Nasal cavity respiratory epithelium epithelial cell of viscerocranial mucosa (primary cell): ENCODE measurements at places on chromosomes 12 and 14. TPM values are rescaled to one million over a fixed set of nuclear protein-coding genes. Genes with fewer than 3 reads are reported as not detected.

ANAPC7 gene
- total RNA-seq = 35.5 and 67.6 TPM in 2 replicates

FBLN5 gene
- total RNA-seq = 0.28 and 0.34 TPM in 2 replicates

PTMS gene
- total RNA-seq = 16.7 and 50.8 TPM in 2 replicates

SAMD15 gene
- under 0.01 and 0.21 TPM in 2 replicates for total RNA-seq

NR2C1 gene
- total RNA-seq = 17.8 and 33.5 TPM in 2 replicates

GCH1 gene
- total RNA-seq = 3.1 and 18.1 TPM in 2 replicates

SOAT2 gene
- total RNA-seq = not detected in 2 replicates

KLRG1 gene
- total RNA-seq = under 0.01 and 0.21 TPM in 2 replicates

CLEC6A gene
- not detected in 2 replicates for total RNA-seq

SPATS2 gene
- total RNA-seq = 29.0 and 35.2 TPM in 2 replicates

MDP1 gene
- 4.6 and 12.3 TPM in 2 replicates for total RNA-seq

INHBC gene
- total RNA-seq = not detected in 2 replicates

RNU4-1 gene
- total RNA-seq = under 0.01 TPM in 1 of 2 replicates, not detected in the other

BEST3 gene
- not detected in 2 replicates for total RNA-seq

KRT6C gene
- total RNA-seq = 171 and 249 TPM in 2 replicates

CD69 gene
- total RNA-seq = not detected in 2 replicates

KRT77 gene
- total RNA-seq = not detected in 2 replicates

DTX1 gene
- total RNA-seq = not detected in 2 replicates

SCNN1A gene
- total RNA-seq = 9.6 and 76.7 TPM in 2 replicates

SLC17A8 gene
- total RNA-seq = not detected in 2 replicates

LRP1-AS gene
- total RNA-seq = not detected in 2 replicates

CTSG gene
- not detected in 2 replicates for total RNA-seq

GPR162 gene
- total RNA-seq = under 0.01 TPM in 1 of 2 replicates, not detected in the other

ETFBKMT gene
- total RNA-seq = 1.2 and 1.4 TPM in 2 replicates

TAS2R7 gene
- total RNA-seq = not detected in 2 replicates

ACOT4 gene
- 0.36 and 0.68 TPM in 2 replicates for total RNA-seq

DLK1 gene
- not detected in 2 replicates for total RNA-seq

C12orf54 gene
- total RNA-seq = 3.5 and 5.1 TPM in 2 replicates

MOAP1 gene
- 20.2 and 21.6 TPM in 2 replicates for total RNA-seq

TEX22 gene
- total RNA-seq = 0.28 and 0.34 TPM in 2 replicates

AMDHD1 gene
- under 0.01 TPM in 1 of 2 replicates, not detected in the other for total RNA-seq
